Stimulated activated CD4-positive, alpha-beta T cell treated with anti-CD3 and anti-CD28 coated beads, Interleukin-15, amount 100 ng/mL, for 1 hour (primary cell): ENCODE measurements at places on chromosomes 3 and 15.

GRCh38 chr3:70040386-70040785, 40.9 kb downstream of the SAMMSON start:
- DNase-seq = no peak

GRCh38 chr15:82873000-82873680, 63.7 kb downstream of the WHAMM start:
- no peak for DNase-seq

DNA sequence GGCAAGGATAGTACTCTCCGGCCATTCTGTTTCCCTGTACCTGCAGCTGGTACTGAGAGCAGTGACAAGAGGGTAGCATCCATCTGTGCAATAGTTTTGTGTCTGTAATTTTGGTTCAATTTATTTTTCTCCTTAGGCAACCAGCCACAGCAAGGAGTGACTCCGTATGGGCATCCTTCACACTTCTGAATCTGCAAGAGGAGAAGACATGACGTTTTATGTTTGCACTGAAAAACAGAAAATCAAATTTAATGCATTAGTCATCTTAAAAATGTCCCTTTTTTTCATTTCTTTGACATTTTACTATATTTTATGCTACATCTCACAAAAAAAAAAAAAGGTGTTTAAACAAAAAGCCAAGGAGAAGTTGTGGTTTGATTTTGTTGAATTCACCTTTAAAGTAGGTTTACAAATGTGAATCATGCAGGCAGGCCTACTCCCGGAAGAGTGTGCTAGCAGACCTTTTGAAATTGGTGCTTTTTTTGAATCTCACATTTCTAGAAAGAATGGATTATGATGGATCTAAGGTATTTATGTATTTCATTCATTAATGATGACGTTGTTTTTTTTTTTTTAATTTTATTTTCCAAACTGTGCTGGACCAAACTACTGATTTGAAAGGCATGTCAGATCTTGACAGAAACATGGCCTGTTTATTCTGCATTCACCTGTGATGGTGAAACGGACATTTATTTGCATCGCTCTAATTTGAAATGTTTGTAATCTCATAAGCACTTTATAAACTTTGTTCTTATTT, 28.1 kb downstream of the IGSF10 start:
- DNase-seq = no peak

- no peak for DNase-seq
Observed at GRCh38 chr15:70556779-70557178, 206.6 kb downstream of the UACA start.

DNA sequence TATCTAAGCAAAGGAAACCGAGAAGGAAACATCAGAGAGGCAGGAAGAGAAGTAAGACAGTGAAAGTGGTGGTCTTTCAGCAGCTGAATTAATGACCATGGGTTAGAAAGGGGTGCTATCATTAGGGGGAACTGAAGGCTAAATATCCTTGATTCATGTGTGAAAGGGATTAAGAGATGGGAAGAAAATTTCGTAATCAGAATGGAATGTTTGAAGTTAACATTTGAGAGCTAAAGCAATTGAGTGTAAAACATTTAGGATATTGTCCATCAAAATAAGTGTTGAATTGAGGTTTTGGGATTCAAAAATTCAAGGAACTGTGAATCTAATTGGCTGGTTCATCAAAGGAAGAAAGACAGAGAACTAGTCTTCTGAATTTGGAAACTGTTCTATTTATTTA, 4.1 kb upstream of the ECT2 start:
- DNase-seq = no peak

DNA sequence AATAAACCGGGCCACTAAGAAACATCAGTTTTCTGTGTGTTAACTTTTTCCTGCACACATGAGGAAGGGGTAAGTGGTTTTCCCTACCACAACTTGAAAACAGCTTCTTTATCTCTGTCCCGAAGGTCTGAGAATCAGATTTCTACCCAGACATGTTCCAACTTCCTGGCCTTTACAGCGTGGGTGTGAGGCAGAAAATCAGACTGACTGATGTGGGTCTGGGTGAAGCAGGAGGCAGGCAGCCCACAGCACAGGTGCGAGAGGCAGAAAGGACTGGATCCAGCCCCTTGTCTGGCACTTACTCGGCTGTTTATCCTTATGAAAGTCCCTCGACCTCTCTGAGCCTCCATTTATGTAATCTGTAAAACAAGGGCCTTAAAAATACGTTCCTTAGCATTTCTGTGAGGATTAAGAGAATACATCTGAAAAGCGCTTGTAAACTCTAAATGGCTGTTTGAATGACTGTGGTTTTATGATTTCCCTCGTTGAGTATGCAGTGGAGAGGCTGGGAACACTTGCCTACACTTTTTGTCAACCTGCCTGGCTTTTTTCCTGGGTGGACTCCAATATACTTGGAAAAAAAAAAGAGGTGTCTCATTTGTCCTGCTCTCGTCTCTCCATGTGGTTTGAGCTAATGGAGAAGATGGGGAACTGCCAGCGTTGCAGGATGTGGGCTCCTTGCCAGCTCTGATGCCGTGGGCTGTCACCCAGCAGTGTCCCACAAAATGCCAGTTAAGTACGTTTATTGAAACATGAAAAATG, 3.1 kb downstream of the AGBL1 start:
- no peak for DNase-seq

DNA sequence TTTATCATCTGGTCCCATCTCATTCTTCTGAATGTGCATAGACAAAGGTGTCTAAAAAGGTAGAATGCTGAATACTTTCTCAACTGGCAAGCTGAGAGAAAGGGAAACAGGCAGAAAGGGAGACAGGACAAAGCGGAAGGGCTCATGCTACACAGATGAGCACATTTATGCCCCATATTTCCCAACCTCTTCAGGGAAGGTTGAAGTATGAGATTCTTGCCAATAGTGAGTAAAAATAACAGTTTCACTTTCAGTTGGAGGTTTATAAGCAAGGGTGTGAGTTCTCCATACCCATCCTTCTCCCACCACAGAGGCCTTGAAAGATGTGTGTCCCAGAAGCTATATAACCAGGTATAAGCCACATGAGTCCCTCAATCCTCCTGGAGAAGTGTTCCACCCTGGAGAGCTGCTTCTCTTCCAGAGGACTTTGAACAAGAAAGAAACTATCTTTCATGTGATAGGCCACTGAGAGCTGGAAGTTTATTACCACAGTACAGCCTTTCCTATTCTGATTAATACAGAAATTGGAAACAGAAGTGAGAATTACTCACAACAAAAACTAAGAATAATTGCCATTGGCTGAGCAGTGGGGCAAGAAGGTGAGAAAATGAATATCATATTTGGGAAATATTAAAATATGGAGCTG, 709.4 kb upstream of the NR2F2 start:
- DNase-seq = no peak

DNA sequence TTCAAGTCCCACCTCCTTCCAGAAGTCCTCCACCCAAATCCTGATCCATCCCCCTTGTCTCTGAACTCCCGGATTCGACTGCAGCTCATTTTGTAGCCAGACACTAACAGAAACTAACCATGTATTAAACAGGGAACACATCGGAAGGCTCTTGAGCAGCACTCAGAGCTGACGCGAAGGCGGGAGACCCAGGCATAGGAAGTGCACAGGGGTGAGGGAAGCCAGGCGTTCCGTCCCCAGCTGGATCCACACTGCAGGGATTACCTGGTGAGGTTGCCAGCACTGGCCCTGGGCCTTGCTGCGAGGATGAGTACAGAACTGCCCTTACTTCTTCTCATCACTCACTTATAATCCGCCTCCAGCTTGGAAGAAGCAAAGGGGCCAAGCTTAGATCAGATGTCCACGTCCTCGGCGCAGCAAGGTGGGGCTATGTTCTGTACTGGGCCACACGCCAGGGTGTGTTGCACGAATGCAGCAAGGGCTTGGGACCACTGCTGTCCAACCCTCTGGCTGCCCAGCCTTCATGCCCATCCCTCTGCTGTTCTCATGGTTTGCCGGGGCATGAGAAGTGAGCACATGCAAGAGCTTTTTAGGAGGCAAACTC, 124.2 kb upstream of the SMAD3 start:
- no peak for DNase-seq

- no peak for DNase-seq
Observed at GRCh38 chr3:162992741-162993140, 1496.1 kb downstream of the OTOL1 start.

DNA sequence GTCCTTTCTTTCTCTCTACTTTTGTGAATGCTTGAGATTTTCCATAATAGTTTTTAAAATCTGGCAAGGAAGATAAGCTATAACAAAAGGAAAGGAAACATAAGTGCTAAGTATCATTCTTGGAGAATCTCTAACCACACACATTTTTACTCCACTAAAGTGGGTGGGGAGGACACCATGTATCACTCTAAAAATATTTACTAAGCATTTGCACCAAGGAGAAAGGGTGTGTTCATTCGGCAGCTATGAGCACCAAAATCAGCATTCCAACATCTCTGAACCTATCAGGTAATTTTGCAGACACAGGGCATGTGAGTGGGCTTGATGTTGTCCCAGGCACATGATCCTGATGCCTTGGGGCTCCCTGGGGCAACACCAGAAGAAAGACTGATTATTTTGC, 5.5 kb downstream of the B4GALT4 start:
- DNase-seq = no peak

DNA sequence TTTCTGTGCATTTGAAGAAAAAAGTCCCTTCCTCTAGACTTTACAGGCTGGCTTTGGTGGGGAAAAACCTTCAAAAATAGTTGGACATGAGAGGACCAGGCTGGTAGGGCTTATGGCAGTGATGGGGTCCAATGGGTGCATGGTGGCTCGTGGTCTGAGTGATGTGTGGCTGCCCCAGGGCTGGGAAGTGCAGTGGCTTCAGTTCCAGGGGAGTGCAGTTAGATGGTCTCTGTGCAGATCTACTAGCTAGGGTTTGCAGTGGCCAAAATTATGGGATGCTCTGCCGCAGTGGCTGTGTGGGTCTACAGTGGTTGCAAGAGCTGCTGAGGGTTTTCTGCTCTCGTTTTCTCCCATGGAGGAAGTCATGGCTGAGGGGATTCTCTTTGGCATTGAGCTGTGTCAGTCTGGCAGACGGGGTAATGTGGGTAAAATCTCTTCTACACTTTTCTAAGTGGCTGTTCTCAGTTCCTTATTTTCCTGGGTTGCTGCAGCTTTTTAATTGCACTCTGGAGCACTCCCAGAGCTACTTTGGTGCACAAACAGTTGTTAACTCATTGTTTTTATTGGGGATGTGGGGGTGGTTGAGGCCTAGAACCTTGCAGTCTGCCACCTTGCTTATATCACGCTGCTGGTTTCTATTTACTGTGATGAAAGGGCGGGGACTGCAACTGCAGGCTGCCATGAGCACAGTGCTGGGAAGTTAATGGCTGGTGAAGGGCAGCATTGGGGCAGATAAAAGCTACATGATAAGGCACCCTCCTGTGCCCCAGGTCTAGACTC, 1324.6 kb downstream of the NSUN3 start:
- DNase-seq = no peak

DNA sequence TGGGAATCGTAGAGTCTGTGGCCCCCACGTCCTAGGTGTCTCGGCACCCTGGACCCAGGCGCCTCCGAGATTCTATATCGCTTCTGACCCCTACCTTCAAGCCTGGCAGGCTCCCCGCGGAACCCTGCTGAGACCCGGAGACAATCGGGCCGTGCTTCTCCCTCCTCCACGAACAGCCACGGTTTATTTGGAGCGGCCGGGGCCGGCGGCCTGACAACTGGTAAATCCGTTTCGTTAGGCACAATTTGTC, 1.4 kb downstream of the GATA2 start:
- no peak for DNase-seq

- no peak for DNase-seq
Observed at GRCh38 chr15:32683906-32684584, 33.8 kb upstream of the GREM1 start.

DNA sequence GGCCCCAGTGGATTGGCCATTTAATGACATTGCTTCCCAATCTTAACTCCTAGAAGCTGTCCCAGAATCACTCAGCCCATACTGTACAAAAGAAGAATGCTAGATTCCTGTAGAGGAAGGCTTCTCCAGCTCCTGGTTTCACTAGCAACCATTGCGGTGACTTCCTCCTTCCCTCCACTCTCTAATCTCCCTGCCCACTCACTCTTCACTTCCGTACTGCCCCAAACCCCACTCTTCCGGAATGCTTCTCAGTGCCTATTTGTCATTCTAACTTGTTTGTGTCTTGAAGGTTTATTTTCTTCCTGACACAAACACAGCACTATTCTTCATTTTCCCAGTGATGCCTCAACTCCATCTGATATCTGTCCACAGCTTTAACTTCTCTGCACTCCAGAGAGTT, 97.1 kb upstream of the SPATA16 start:
- DNase-seq = no peak

GRCh38 chr15:82966671-82967071, 14.2 kb upstream of the HOMER2 start:
- no peak for DNase-seq

- no peak for DNase-seq
Observed at GRCh38 chr3:120766576-120766975, 24.0 kb downstream of the GTF2E1 start.

GRCh38 chr3:113227146-113227545, 15.8 kb downstream of the BOC start:
- DNase-seq = no peak

DNA sequence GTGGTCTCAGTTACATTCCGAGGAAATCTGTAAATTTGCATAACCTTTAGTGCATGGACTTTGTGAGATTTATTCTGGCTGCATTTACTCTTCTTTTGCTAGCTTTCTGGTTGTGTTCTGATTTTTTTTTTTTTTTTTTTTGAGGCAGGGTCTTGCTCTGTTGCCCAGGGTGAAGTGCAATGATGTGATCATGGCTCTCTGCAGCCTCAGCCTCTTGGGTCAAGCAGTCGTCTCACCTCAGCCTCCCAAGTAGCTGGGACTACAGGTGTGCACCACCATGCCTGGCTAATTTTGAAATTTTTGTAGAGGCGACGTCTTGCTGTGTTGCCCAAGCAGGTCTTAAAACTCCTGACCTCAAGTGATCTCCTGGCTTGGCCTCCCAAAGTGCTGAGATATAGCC, 12.6 kb downstream of the RAB5A start:
- DNase-seq = no peak

DNA sequence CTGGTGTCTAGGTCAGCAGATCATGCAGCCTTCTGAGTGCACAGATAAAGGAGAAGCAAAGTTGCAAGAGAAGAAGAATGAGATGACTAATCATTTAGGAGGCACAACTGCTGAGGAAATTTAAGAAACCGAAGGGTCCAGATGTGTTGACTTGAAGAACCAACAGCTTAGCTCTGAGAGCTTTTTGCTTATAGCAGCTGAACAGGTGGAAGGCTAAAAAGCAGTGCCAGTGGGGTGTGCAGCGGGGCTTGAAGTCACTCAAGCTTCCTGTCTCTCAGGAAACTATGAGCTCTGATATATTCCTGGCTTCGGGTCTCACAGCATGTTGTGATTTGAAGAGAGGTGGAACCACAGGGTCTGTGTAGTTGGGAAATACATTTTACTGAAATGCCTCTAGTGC, 305.7 kb downstream of the RYR3 start:
- no peak for DNase-seq

- no peak for DNase-seq
Observed at GRCh38 chr15:63195569-63196015, 6.2 kb downstream of the RAB8B start.

- DNase-seq = no peak
Observed at GRCh38 chr15:43081283-43081682, 24.6 kb downstream of the UBR1 start.
